Activated T-helper 1 cell treated with anti-CD3 and anti-CD28 coated beads, Interleukin-2, amount 50 U/mL, for 16 hours (primary cell): ENCODE measurements at places on chromosomes 7 and 10.

DNA sequence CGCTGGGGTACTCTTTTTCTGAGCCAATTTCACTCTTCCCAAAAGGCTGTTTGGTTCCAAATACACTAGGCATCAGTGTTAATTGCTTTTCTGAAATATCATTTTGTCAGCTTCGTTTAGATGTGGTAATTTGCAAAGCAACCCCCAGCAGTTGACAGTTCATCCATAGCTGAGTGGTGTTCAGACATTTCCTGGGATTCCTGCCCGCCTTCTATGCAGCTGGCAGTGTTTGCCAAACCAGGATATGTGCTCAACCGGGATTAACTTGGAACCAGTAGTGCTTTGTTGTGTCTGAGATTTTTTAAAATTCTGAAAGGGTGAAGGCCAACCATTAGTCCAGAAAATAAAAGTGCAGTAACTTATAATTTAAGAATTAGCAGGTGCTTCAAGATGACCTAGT, 25.2 kb upstream of the MKLN1 start:
- no peak for DNase-seq

DNA sequence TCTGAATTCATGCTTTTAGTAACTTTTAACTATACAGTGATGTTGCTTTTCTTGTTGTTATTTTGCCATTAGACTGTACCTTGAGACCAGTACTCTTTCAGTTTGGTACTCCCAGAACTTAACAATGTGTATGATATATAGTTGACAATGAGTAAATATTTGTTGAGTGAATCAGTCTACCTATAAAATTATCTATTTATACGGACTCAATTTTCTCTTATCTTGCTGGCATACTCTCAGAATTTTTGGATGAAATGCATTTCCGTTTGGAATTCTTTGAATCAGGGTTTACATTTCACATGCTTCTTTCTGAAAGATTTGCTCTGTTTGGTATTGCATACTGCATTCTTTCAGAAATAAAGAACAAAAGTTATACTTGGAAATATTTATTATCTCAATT, 47.8 kb upstream of the LRRC17 start:
- DNase-seq: no peak

DNA sequence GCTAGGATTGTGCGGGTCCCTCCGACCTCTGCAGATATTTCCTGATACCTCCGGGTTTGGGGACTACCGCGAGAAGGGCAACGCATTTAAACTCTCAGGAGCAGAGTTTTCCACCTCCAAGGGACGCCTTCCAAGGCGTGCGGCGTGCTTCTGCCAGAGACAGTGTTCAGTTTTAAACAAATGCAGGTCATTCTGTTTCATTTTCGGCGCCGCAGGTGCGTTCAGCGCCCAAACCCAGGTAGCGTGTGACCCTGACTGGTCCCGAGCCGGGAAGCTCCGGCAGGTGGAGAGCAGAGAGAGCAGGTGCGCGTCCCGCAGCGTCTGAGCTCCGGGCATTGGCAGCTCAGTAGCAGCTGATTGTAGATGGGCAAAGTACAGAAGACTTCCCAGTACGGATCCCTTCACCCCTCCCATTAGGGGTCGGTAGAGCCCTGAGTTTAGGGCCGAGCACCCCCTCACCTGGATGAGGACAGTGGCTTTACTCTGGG, 1.4 kb upstream of the CYP26A1 start:
- DNase-seq: no peak

DNA sequence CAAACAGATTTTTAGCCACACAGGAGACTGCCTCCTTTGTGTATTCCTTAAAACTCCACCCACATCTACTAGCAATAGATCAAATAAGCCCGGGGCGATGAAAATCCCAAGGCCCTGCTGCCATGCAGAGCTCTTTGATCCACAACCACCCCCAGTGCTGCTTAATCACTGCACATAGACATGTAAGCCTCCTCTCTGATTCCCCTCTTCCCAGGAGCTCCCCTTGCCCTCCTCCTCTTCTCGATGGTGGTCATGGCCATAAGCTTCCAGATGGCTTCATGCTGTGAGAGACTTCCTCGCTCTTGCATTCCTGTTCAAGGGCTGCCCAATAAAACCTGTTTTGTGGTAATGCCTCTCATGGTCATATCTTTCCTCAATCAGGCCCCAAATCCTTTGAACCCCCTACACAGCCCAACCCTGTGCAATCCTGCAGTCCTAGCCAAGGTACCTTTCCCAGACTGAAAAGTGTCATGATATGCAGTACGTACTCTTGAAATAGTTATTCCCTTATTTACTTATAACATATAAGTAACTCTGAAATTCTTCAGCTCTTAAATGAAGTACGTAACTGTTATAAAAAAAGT, 158.5 kb downstream of the CACNA2D1 start:
- DNase-seq: no peak

GRCh38 chr7:127904670-127904985, 126.6 kb downstream of the LRRC4 start:
- DNase-seq: no peak
